ENCODE measurements at places on chromosomes 16 and 17.

DNA sequence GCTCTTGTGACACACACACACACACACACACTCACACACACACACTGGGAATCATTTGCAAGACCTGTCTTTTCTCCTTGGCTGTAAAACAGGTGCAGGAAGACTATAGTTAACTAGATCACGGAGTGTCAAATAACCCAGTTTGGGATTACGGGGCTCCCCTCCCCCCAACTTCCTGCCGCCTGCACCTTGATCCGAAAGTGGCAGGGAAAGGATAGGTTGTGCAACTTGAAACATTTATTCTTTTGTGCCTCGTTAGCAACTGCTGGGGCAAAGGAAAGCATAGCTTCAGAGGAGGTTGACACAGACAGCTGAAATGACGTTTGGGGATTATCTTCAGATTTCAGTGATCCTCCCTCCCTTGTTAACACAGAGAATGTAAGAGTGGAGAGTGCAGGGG is 149.5 kb downstream of the NTN1 start:
- no peak overlapping the region for H3K4me3 ChIP-seq
- no peaks in the 10 kb centered on the region for H3K27me3 ChIP-seq
- no peaks in the 10 kb centered on the region for H3K4me1 ChIP-seq
- no peaks in the 10 kb centered on the region for H3K36me3 ChIP-seq
- DNase-seq: no peak

- H3K4me1 ChIP-seq: peaks cover 2% of the 10 kb centered on the region
- no peak overlapping the region for H3K27ac ChIP-seq
- H3K27me3 ChIP-seq: peaks cover 3% of the 10 kb centered on the region
- H3K4me3 ChIP-seq: no peak overlapping the region
- H3K36me3 ChIP-seq: no peaks in the 10 kb centered on the region
These were observed 2.2 kb upstream of the GSDMA start for GRCh38 chr17:39960524-39961041.

DNA sequence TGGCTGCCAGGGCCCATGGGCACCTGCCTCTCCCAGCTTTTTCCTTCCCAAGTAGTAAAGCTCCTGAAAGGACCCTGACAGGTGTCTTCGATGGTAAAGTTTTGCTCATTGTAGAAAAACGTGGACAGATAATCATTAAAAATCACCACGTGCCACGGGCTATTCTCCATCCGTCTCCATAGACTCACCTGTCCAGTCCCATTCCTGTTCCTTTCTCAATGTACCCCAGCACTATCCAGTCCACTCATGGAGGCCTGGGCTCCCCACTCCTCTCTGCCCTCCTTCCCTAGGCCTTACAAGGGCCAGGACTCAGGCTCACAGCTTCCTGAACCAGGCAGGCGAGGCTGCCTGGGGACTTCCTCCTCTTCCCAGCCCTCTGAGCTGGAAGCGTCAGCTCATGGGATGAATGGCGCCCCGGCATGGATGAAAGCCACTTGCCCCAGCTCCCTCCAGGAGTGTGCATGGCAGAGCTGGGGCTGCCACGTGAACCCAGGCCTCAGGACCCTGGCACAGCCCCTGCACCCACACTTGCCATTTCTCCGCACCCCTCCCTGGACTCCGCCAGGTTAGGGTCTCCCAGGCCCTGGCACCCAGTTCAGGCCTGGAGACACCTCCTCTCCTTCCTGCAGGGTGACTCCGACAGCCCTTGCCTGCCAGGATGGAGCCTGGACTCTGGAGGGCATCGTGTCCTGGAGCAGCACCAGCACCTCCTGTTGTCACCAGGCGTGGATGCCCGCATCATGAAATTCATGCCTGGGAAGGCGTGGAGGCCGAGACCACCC is 8.8 kb downstream of the CTRB1 start:
- peaks cover 4% of the 10 kb centered on the region for H3K36me3 ChIP-seq
- no peak overlapping the region for H3K27ac ChIP-seq
- no peaks in the 10 kb centered on the region for H3K4me1 ChIP-seq
- no peaks in the 10 kb centered on the region for H3K27me3 ChIP-seq
- DNase-seq: no peak

- H3K4me3 ChIP-seq: no peak overlapping the region
- DNase-seq: no peak
- no peak overlapping the region for H3K27ac ChIP-seq
- no peaks in the 10 kb centered on the region for H3K27me3 ChIP-seq
- H3K4me1 ChIP-seq: no peaks in the 10 kb centered on the region
- peaks cover 27% of the 10 kb centered on the region for H3K36me3 ChIP-seq
These were observed 13.9 kb downstream of the RECQL5 start for GRCh38 chr17:75652934-75653549.

DNA sequence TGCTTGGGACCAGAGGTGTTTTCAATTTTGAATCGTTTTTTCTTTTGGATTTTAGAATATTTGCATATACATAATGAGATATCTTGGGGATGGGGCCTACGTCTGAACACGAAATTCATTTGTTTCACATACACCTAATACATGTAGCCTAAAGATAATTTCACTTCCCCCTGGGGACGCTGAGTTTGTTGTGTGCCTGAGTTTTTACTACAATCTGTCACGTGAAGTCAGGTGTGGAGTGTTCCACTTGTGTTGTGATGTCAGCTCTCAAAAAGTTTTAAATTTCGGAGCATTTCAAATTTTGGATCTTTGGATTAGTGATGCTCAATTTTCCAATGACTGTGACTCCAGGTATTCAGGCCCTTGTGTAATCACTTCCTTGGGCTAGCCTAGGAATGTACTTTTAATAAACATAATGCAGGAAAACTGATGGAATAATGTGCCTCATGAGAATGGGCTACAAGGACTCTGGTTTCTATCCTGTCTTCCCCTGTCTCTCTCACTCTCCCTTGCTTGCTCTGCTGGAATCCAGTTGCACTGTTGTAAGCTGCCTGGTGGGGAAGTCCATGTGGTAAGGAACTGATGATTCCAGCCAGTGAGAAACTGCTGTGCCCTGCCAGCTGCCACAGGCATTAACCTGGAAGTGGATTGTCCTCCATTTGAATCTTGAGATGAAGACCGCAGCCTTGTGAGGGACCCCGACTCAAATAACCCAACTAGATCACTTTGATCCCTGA is 403.8 kb downstream of the SHISA9 start:
- no peaks in the 10 kb centered on the region for H3K27me3 ChIP-seq
- H3K4me1 ChIP-seq: no peaks in the 10 kb centered on the region
- H3K27ac ChIP-seq: no peak overlapping the region
- H3K4me3 ChIP-seq: no peak overlapping the region

DNA sequence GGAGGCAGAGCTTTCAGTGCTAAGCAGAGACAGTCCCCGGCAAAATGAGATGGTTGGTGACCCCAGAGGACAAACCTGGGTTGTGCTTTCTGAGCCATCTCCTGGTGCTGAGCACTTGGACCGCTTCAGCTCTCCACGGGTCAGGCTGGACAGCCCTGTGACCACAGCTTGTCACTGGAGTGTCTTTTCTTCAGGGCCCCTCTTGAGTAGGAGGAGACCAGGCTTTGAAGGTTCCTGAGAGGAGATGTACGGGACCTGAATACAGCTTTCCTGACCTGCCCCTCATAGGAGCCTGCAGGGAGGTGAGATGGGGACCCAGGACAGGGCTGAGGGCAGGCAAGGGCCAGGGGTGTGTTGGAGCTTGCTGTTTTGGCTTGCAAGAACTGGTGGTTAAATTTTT is 17.8 kb upstream of the ADGRG1 start:
- H3K27me3 ChIP-seq: no peaks in the 10 kb centered on the region
- H3K4me3 ChIP-seq: no peak overlapping the region
- DNase-seq: no peak
- H3K4me1 ChIP-seq: no peaks in the 10 kb centered on the region

DNA sequence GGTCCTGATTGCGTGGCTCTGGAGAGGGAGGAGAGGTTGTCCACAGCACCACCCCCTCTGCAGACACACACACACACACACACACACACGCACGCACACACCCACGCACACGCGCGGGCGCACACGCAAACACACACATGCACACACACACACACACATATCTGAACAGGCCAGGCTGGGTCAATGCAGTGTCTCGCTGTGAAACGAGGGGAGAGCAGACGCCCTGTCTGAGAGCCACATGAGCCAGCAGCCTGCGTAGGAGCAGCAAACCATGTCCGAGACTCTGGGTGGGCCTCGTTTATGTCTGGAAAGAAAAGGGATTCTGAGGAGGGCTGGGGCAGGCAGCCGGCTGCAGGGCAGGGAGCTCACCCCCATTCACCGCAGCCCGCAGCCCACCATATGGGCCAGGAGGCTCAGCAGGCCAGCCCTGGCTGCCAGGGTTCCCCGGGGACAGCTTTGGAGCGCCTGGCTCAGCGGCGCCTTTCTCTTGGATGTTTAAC is 93.3 kb upstream of the TNRC6C start:
- H3K4me3 ChIP-seq: no peak overlapping the region
- H3K27me3 ChIP-seq: peaks cover 7% of the 10 kb centered on the region
- no peaks in the 10 kb centered on the region for H3K36me3 ChIP-seq
- H3K4me1 ChIP-seq: no peaks in the 10 kb centered on the region

- H3K27ac ChIP-seq: no peak overlapping the region
- H3K4me1 ChIP-seq: peaks cover 5% of the 10 kb centered on the region
- H3K36me3 ChIP-seq: no peaks in the 10 kb centered on the region
These were observed 237.7 kb downstream of the SEC14L1 start for GRCh38 chr17:77378318-77379064.

DNA sequence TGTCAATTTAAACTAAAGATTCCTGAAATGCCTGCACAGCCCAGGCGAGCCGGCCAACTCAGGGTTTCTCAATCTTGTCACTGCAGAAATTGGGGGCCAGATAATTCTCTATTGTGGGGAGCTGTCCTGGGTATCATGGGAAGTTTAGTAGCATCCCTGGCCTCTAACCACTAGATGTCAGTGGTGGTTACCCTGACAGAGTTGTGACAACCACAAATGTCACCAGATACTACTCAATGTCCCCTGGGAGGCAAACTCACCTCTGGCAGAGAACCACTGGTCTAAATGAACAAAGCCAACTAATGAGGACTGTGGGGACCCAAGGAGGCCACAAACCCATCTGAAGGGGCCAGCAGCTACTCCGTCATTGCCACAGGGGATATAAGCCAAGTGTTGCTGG is 90.9 kb downstream of the MYH11 start:
- H3K4me3 ChIP-seq: no peak overlapping the region
- no peaks in the 10 kb centered on the region for H3K27me3 ChIP-seq
- peak; percentile 55 for DNase-seq

DNA sequence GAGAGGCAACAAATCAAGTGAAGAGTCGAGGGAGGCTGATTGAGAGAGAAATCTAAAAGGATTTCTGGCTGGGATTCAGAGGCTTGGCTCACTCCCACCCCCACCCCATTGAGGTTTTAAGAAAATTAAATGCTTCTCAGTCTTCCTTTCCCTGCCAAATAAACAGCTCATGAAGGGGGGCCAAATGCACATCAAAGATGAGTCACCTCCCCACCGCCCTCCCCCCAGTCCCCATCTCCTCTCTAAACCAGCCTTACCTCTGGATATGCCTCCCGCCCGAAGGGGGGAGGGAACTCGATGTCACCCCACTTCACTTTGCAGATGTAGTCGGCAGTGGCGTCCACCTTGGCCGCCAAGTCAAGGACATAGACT is 11.6 kb downstream of the ACLY start:
- no peak for DNase-seq
- no peak overlapping the region for H3K27ac ChIP-seq
- H3K4me3 ChIP-seq: no peak overlapping the region
- H3K36me3 ChIP-seq: peaks cover 77% of the 10 kb centered on the region
- H3K4me1 ChIP-seq: no peaks in the 10 kb centered on the region

Data from HCT116 (cell line).